ENCODE measurements at places on chromosomes 6 and 20.
A peak's percentile ranks its signal among the peaks of the same experiment; 100 is the strongest.

DNA sequence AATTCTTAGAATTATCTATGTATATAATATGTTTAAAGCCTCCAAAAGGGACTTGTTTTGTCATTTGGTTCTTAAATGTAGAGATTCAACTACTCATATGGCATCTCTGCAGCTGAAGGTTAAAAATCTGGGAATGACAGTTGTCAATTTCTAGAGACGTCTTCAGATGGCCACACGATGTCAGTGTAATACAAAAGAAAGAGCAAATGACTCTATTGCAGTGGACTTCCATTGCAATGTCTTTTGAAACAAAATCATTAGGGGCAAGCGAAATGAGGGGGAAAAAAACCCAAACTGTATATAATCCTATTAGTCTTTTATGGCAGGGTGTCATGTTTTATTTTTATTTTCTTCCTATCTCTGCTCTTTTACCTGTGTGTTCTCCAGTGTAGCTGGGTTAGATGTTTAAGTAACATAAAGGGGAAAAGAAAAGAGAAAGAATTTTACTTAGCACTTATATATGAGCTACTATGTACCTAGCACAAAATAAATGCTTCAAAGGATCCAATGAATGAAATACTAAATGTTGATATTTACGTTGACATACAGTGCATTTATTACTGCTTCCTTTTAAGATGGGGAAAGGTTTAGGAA lies 26.2 kb downstream of the CCN2 start:
- peak; percentile 42 for DNase-seq

- DNase-seq, result no peak
These were observed 1.2 kb upstream of the PARD6B start for GRCh38 chr20:50729901-50730764.

GRCh38 chr6:10478187-10479040 lies 42.7 kb upstream of the GCNT2 start:
- DNase-seq, result peak; percentile 21

- no peak for DNase-seq
These were observed 4.6 kb upstream of the SOX18 start for GRCh38 chr20:64053841-64054661.

DNA sequence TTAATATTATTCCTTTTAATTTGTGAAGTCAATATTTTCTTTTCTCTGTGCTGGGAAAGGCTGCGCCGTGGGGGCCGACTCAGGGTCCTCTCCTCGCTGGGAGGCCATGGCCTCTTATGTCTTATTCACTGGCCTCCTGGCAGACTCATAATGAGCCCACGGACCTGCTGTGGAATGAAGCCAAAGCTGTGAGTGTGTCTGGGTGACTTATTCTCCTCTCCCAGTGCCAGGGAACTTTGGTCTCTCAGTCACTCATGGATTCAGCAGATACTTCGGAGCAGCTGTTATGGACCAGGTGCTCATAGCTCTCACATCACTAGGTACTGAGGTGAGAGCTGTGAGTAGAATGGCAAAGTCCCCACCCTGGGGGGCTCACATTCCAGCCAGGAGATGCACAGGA lies 297.6 kb downstream of the CDH26 start:
- DNase-seq, result no peak

DNA sequence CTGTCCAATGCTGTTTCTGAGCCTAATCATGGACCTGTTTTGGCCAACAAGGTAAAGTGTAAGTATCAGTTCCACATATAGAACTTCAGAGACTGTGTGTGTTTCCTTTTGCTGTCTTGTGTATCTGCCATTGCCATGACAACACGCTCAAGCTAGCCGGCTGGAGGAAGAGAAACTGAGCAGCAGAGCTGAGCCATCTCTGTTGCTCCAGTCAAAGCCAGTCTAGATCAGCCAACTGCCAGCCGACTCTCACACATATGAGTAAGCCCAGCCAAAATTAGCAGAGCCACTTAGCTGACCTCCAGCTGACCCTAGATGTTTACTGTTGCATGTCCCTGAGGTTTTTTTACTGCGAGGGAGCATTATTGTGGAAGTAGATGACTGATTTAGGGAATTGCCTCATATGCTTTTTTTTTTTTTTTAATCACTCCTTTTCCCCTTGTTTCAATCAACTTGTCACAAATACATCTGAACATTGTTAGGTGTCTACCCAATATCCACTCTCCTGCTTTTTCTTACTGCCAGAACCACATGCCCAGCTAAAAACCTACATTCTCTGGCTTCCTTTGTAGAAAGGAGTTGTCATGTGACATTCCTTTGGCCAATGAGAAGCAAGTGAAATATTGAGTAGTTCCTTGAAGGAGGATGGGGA lies 304.3 kb upstream of the SUPT3H start:
- DNase-seq, result peak; percentile 17

- DNase-seq, result peak; percentile 92
These were observed 186.8 kb downstream of the ARID1B start for GRCh38 chr6:156963712-156964700.

DNA sequence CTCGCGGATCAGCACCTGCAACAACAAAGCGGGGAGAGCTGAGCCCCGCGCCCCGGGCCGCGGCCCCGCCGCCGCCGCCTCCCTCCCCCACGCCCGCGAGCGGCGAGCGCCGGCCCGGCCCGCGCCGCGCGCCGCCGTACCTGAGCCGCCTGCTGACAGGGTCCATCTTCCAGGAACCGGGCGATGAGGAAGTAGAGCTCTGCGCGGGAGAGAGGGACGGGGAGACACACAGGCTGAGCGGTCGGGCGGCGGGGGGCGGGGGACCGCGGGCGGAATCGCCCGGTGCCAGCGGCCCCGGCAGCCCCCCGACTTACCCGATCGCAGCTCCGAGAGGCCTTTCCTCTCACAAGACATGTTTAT lies 359 bp downstream of the PHIP start:
- DNase-seq, result no peak

- DNase-seq, result no peak
These were observed 108.7 kb downstream of the FOXA2 start for GRCh38 chr20:22475662-22476061.

DNA sequence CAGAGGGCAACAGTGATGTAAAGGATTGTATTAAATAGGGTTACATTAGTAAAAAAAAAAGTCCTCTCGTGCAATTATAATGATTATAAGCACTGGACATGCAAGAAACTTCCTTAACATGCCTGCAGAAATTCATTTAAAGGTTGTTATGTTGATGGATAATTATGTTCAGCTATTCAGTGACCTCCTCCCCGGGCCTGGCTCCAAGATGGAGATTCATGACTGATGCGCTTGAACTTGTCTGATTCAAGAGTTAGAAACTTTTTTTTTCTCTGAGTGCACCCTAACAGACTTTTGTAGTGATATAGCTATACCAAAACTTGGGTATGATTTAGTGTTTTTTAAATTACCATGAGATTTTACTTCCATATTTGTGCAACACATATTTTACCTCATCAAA lies 1170.0 kb upstream of the CITED2 start:
- no peak for DNase-seq

GRCh38 chr20:39853050-39853449 lies 836.0 kb downstream of the MAFB start:
- DNase-seq, result no peak

DNA sequence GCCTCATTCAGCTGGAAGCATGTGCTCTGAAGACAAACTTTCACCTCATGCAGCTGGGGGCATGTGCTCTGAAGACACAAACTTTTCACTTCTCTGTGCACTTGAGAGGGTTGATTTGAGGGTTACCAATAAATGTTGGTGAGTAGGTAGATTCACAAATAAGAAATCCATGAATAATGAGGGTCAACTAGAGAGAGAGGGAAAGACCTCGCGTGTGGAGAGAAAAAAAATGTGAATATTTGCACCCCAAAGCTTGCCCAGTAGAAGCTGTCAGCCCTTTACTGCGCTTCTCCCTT lies 43.4 kb downstream of the PSMB1 start:
- DNase-seq, result no peak

- DNase-seq, result no peak
These were observed 4.5 kb upstream of the GPSM3 start for GRCh38 chr6:32196682-32197616.

DNA sequence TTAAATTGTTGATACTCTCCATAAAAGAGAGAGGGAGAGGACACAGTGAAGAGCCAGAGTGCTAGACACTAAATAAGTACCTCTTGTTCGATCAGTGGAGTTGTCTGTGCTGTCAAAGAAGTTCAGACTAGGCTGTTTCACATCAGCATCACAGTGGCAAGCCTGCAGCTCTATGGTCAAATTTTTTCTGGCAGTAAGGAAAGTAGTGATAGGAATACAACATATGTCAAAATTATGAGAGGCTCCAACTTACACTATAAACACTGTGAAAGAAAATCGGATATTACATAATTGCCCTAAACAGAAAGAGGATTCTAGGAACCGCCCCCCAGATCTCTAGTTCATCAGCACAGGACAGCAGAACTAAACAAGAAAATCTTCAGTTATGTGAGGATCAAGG lies 23.1 kb downstream of the DNAH8 start:
- no peak for DNase-seq

DNA sequence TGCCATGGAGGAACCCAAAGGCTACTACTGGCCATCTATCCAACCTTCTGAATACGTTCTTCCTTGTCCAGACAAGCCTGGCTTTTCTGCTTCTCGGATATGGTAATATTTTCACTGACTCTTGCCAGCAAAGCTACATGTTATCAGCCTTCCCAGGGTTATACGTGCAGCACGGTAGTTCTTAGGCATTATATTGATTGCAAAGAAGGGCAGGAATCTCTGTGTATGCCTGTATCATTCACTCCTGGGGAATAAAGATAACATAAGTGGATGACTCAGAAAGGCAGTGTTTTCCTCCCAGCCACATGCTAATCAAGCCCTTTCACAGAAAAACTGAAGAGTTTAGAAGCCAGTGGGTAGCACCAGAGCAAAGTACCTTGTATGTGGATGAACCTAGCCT lies 98.7 kb downstream of the ADGRG6 start:
- no peak for DNase-seq

DNA sequence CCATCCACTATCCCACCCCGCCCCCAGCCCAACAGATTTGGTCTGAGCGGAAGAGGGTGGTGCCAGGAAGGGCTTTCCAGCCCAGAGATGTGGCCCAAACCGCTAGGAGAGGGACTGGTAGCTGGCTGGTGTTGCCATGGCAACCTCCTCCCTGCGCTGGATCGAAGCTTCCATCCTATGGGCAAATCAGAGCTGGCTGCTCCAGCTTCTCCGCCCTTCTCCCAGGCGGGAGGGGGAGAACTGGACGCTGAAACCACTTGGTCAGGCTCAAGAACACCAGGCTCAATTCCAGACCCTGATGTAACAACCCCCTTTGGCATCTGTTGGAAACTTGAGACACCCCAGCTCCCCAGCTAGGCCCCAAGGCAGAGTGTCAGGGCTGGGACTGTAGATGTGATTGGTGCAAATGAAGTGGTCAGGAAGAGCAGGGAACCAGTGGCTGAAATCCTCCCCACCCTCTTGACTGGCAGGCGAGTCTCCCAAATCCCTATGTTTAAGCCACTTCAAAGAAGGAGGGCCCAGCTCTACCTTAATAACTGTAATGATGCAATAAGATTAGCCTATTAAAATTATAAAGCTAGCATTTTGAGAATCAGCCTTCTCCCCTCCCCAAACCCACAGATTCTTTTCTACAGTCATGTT lies 4.2 kb downstream of the RIMS4 start:
- DNase-seq, result peak; percentile 95

DNA sequence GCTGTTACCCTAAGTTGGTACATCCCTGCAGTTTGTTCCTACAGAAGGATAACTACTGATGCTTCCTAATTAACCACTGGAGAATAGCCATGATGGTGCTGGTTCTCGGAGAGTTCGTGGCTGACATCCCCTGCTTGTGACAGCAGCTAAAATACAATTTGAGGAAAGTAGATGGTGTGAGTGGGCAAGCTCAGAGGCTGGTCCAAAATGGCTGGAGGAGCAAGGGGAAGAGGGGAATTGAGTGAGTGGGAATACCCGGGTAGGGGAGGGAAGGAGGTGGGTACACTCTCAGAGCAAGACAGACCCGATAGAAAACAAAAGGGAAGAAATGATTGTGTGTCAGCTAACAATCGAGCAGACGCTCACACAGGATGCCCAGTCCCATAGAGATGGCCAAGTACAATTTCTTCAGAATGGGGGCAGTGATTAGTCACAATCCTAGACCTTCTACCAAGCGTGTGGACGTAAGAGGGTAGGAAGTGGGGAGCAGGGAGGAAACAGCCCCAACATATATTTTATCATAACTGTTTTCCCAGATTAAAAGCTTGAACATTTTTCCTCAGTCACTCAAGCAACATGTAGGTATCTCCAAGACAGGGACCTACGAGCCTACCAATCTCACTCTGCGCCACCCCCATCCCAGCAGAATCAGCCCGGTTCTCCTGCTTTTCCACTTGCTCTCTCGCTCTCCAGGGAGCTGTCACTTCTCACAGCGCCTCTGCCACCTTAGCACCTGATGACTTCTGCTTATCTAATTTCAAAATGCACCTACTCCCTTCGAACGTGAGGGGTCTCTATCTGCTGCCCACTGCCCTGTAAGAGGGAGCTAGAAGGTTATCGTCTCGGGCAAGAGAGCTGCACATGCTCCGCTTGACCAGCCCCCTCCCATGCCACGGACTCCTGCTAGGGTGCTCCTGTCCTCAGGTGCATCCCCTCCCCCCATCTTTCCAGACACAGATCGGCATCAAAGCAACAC lies 26.2 kb downstream of the RIPOR2 start:
- DNase-seq, result no peak

- DNase-seq, result no peak
These were observed 7.7 kb upstream of the BACH2 start for GRCh38 chr6:90304308-90304707.

GRCh38 chr20:56542489-56543030 lies 9.5 kb downstream of the FAM209B start:
- peak; percentile 6 for DNase-seq

DNA sequence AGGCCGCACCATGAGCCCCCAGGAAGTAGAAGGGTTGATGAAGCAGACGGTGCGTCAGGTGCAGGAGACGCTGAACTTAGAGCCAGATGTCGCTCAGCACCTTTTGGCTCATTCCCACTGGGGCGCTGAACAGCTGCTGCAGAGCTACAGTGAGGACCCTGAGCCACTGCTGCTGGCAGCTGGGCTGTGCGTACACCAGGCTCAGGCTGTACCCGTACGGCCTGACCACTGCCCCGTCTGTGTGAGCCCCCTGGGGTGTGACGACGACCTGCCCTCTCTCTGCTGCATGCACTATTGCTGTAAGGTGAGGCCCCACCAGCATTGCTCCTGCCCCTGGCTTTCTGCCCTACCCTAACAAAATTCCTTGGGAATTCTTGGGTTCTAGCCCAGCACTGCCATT lies 13.1 kb downstream of the DNPH1 start:
- DNase-seq, result no peak

DNA sequence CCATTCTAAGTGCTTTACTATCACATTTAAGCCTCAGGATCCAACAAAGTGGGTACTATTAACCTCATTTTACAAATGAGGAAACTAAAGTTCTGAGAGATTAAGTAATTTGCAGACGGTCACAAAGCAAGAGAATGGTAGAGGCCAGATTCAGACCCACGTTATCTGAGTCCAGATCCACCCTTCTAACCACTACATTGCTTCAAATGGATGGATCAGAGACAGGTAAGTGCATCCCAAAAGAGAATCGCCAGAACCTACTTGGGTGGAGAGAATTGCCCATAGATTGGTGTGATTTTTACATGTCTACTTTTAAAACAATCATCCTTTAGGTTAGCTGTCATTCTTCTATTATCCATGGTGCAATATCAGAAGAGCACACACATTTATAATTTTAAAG lies 7.1 kb downstream of the MAN1A1 start:
- no peak for DNase-seq
